Muscle of leg (tissue), 16 donors: ENCODE measurements at places on chromosomes 5 and 9. TPM values are rescaled to one million over a fixed set of nuclear protein-coding genes. Genes with fewer than 3 reads are reported as not detected.
A peak's percentile ranks its signal among the peaks of the same experiment; 100 is the strongest.

DNA sequence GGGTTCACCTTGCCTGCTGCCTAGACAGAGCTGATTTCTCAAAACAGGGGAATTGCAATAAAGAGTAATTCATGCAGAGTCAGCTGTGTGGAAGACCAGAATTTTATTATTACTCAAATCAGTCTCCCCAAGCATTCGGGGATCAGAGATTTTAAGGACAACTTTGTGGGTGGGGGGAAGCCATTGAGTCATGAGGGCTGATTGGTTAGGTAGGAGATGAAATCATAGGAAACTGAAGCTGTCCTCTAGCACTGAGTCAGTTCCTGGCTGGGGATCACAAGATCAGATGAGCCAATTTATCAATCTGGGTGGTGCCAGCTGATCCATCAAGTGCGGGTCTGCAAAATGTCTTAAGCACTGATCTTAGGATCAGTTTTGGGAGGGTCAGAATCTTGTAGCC lies 159.1 kb upstream of the MAP1B start:
- no peaks in the 10 kb centered on the region for H3K36me3 ChIP-seq
- H3K27me3 ChIP-seq, result peaks cover 2% of the 10 kb centered on the region
- no peaks in the 10 kb centered on the region for H3K4me1 ChIP-seq
- no peak for DNase-seq
- H3K27ac ChIP-seq, result no peak overlapping the region
- no peak overlapping the region for H3K4me3 ChIP-seq

DNA sequence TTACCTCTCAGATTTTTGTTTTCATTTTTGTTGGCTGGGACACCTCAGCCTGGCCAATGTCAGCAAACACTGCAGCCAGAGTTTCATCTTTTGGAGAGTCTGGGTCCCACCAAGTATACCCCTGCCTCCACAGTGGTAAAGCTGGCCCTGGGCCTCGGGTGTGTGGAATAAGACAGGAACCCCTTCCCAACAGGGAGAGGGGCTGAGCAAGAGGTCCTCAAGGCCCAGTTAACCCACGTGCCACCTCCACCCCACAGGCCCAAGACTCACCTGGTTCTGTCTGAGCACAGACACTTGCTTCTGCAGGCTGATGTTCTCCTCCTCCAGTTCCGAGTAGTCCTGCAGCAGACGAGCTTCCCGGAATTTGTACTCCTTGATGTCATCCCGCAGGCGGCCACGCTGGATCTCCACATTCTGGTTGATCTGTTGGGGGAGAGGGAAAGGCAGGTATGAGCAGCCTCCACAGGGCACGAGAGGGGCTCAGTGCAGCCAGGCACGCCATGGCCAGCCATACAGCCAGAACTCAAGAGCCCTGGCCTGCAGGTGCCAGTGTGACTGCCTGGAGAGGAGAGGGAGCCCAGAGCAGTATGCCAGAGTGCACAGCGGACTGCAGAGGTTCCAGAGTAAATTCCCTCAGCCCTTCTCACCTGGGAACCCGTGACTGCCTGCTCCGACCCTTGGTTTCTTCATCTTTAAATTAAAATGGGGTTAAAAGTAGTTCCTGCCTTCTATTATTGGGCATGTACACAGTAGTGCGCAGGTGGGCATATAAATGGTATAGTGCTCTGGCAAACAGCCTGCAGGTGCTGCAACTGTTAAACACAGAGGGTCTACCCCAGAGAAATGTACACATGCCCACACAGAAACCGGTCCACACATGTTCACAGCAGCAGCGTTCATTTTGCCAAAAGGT lies 42.0 kb downstream of the BICD2 start:
- H3K4me1 ChIP-seq, result peaks cover 15% of the 10 kb centered on the region
- no peaks in the 10 kb centered on the region for H3K27me3 ChIP-seq
- peaks cover 75% of the 10 kb centered on the region for H3K36me3 ChIP-seq
- no peak overlapping the region for H3K27ac ChIP-seq

DNA sequence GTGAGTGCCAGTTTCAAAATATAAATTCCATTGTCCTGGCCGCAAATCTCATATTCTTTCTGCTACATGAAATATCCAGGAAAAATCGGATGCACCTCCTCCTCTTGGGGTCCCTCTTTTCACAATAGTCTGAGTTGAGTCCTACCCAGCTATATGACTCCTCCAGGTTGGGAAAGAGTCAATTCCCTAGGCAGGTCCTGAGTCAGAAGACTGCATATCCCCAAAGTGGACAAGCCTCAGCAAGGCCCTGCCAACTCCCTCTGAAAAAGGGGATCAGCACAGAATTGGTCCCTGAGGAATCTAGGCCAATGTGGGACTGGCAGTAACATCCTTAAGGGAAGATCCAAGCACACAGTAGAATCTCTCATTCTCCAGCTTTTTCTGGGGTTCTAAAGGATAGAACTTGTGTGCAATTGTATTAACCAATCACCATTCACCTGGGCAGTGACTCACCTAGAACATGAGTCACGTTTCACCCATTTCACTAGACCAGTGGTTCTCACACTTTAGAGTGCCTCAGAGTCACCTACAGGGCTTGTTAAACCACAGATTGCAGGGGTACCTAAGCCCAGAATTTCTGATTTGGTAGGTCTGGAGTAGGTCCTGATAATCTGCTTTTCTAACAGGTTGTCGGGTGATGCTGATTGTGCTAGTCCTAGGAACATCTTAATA lies 44.7 kb upstream of the TMEM215 start:
- no peaks in the 10 kb centered on the region for H3K4me1 ChIP-seq
- no peak overlapping the region for H3K27ac ChIP-seq
- H3K27me3 ChIP-seq, result no peaks in the 10 kb centered on the region
- DNase-seq, result no peak
- H3K4me3 ChIP-seq, result no peak overlapping the region
- H3K36me3 ChIP-seq, result no peaks in the 10 kb centered on the region

DNA sequence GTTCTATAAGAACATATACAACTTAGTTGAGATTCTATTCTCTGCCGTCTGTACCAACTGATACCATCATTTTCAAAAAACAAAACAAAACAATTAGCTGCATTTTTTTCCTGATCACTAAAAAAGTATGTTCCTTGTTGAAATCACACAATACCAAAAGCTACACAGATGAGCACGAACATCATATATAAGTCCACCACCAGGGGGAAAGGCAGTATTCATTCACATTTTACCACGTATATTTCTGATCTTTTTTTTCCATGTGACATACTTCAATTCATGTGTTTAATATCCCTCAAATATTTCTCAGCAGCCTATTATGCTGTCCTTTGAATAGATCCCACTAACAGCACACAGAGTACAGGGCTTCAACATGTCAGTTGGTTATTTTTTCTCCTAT lies 40.6 kb downstream of the IRX2 start:
- no peaks in the 10 kb centered on the region for H3K36me3 ChIP-seq
- H3K27ac ChIP-seq, result no peak overlapping the region
- no peak overlapping the region for H3K4me3 ChIP-seq
- peak; percentile 8 for DNase-seq

GRCh38 chr5:62260513-62260912 lies 45.5 kb upstream of the KIF2A start:
- H3K27me3 ChIP-seq, result no peaks in the 10 kb centered on the region
- no peak overlapping the region for H3K4me3 ChIP-seq
- peaks cover 12% of the 10 kb centered on the region for H3K4me1 ChIP-seq
- DNase-seq, result peak; percentile 53
- no peaks in the 10 kb centered on the region for H3K36me3 ChIP-seq
- H3K27ac ChIP-seq, result no peak overlapping the region

DNA sequence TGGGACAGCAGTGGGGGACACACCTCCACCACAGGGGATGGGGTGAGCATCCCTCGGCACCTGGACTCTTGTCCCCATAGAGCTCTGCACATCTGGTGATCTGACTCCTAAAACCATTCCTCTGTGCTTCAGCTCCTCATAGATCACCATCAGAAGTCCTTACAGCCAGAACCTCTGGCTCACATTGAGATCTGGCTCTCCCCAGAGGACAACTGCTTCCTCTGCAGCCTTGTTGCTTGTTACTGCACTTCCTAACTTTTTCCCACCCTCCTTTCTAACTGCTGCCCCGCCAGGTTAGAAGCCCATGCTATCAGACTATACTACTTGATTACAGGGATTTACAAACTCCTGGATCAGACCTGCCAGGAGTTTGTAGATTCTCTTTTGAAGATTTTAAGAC lies 64.5 kb downstream of the ARSB start:
- peak; percentile 77 for DNase-seq
- H3K36me3 ChIP-seq, result peaks cover 2% of the 10 kb centered on the region
- H3K27me3 ChIP-seq, result no peaks in the 10 kb centered on the region
- no peak overlapping the region for H3K4me3 ChIP-seq

DNA sequence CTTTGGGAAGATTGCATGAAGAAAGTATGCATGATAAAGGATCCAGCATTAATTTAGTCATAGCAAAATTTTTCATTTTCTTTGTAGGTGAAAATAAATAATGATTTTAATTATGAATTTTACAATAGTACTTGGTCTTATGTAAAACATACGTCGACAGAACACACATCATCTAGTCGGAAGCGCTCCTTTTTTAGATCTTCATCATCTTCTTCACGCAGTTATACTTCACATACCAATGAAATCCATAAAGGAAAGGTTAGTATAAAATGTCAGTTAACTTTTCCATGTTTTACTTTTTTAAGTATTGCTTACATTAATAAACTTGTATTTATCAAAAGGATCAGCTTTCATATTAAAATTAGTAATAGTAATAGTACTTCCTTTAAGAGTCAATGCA lies 35.8 kb downstream of the C7 start:
- no peaks in the 10 kb centered on the region for H3K27me3 ChIP-seq
- H3K36me3 ChIP-seq, result no peaks in the 10 kb centered on the region
- H3K4me3 ChIP-seq, result no peak overlapping the region
- H3K27ac ChIP-seq, result no peak overlapping the region

- no peak for DNase-seq
- H3K27me3 ChIP-seq, result no peaks in the 10 kb centered on the region
- H3K4me1 ChIP-seq, result no peaks in the 10 kb centered on the region
- no peaks in the 10 kb centered on the region for H3K36me3 ChIP-seq
These were observed 24.4 kb upstream of the ARSI start for GRCh38 chr5:150327139-150327538.

DNA sequence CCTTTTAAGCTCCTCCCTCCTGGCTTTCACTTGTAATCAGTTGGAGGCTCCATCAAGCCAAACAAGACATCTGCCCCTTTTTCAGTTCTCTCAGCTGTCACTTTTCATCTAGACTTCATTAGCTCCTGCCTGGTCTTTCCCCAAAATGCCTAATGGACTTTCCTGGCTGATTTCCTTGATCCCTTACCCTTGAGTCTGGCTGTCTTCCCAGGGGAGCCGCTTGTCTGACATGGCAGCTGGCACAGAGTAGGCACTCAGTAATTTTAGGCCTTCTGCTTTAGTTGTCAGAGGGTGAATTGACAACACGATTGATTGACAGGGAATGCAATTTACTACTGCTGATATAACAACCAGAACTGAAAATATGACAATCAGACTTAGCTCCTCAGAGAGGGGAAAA lies 2.1 kb downstream of the C9orf153 start:
- DNase-seq, result peak; percentile 22
- H3K27ac ChIP-seq, result no peak overlapping the region
- no peak overlapping the region for H3K4me3 ChIP-seq
- no peaks in the 10 kb centered on the region for H3K27me3 ChIP-seq
- H3K36me3 ChIP-seq, result no peaks in the 10 kb centered on the region
- peaks cover 4% of the 10 kb centered on the region for H3K4me1 ChIP-seq

Gene TLX3
- not detected for total RNA-seq

Gene SCGB3A1
- 1.8 TPM for total RNA-seq

Gene NDST1
- 24.4 TPM for total RNA-seq

Gene MARCOL
- not detected for total RNA-seq

Gene CERCAM
- 57.6 TPM for total RNA-seq

Gene SLC28A3
- 0.04 TPM for total RNA-seq

Gene KIAA1958
- total RNA-seq, result 3.4 TPM

Gene MYORG
- total RNA-seq, result 8.1 TPM

Gene SLC46A2
- 0.04 TPM for total RNA-seq

Gene QRFP
- total RNA-seq, result not detected

Gene ZNG1E
- 30.8 TPM for total RNA-seq
